ENCODE measurements at places on chromosomes 7 and 10. TPM values are rescaled to one million over a fixed set of nuclear protein-coding genes. Genes with fewer than 3 reads are reported as not detected.

The CDC14C gene
- not detected for total RNA-seq

The ZNF138 gene
- 26.5 TPM for total RNA-seq

DNA sequence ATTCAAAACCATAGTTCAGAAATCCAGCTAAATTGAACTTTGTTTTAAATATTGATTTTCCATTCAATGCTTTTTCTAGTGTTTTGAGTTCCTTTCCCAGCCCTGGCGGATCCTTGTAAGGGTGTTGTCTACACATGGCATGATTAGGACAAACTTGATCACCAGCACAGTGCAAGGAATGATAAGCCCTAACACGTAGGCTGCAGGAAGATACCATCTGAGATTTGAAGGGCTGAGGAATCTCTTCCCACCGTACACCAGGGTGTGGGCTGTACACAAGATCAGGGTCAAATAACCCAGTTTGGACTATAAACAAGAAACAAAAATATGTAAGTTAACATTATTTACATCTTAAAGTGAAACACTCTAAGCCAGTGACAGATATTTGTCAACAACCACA is 27.4 kb downstream of the STEAP4 start:
- no peak overlapping the region for H3K4me3 ChIP-seq
- DNase-seq = no peak
- H3K4me1 ChIP-seq = no peaks in the 10 kb centered on the region
- no peaks in the 10 kb centered on the region for H3K27me3 ChIP-seq

DNA sequence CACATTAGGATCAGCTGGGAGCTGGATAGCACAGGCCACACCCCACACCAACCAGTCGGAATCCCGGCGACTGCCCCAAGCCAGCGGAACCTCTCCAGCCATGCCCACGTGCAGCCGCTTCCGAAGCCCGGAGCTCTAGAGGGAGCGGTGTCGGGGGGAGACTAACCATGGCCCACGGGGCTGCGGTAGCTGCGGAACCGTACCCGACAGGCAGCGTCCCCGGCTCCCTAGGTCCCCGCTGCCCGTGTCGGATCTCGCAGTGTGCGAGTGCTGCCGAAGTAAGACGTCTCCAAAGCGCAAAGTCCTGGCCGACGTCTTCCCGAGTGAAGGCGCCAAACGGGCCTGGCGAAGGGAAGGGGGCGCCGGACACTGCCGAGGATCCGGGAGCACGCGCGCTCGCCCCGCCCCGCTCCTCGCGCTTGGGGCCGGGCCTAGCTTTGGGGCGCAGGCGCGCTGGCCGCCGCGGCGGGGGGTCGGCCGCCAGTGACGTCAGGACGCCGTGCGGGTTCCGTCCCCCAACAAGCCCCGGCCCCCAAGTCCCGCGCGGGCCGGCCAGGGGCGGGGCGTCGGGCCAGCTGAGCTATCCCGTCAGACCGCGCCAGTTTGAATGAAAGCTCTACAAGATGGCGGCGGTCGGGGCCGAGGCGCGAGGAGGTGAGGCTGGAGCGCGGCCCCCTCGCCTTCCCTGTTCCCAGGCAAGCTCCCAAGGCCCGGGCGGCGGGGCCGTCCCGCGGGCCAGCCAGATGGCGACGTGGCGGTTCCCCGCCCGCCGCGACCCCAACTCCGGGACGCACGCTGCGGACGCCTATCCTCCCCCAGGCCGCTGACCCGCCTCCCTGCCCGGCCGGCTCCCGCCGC is at the start of gene SUV39H2:
Gene SUV39H2, plus strand, starts transcription at position 601 of the 858 bp plus-strand sequence. Its CDS starts 23 bp downstream, at position 624.
- H3K36me3 ChIP-seq = no peaks in the 10 kb centered on the region
- no peak for DNase-seq
- H3K4me1 ChIP-seq = peaks cover 26% of the 10 kb centered on the region

DNA sequence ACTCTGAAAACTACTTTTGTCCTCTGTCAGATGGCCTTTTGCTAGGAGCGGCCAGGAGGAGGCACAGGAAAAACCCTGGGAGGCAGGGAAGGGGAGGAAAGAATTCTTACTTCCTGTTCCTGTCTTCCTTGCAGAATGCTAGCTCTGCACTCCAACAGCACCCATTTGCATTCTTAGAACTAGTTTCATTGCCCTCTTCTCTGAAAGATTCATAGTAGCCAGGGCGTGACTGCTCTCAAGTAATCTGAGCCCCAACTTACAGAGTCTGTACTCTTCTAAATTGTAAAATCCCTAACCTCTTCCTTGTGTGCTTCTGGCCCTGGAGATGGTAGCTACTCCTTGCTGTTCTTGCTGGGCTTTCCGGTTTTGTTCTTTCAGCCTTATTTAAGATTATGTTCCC is 75.3 kb upstream of the STEAP1 start:
- H3K27me3 ChIP-seq = no peaks in the 10 kb centered on the region
- DNase-seq = no peak
- no peak overlapping the region for H3K27ac ChIP-seq
- H3K4me1 ChIP-seq = no peaks in the 10 kb centered on the region
- H3K4me3 ChIP-seq = no peak overlapping the region

GRCh38 chr10:98299341-98299740 is 31.3 kb upstream of the LOXL4 start:
- no peaks in the 10 kb centered on the region for H3K27me3 ChIP-seq
- no peaks in the 10 kb centered on the region for H3K36me3 ChIP-seq
- peaks cover 10% of the 10 kb centered on the region for H3K4me1 ChIP-seq
- no peak overlapping the region for H3K4me3 ChIP-seq
- no peak for DNase-seq

DNA sequence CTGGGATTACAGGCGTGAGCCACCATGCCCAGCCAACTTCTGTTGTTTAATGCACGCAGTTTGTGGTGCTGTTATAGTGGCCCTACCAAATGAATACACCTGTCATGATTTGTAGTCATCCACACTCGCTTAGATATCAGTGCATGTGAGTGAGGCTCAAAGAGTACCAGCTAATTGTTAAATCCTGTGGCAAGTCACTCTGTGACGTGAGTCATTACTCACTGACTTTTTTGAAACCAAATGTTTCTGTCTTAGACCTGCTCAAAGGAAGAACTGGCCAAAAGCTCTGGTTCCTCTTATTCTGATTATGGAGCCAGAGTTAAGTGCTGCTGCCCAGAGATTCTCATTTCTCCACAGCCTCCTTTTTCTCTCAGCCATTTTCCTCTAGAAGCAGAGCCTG is 109.4 kb downstream of the PRKAG2 start:
- no peak overlapping the region for H3K4me3 ChIP-seq
- no peaks in the 10 kb centered on the region for H3K27me3 ChIP-seq
- H3K27ac ChIP-seq = no peak overlapping the region
- no peak for DNase-seq

DNA sequence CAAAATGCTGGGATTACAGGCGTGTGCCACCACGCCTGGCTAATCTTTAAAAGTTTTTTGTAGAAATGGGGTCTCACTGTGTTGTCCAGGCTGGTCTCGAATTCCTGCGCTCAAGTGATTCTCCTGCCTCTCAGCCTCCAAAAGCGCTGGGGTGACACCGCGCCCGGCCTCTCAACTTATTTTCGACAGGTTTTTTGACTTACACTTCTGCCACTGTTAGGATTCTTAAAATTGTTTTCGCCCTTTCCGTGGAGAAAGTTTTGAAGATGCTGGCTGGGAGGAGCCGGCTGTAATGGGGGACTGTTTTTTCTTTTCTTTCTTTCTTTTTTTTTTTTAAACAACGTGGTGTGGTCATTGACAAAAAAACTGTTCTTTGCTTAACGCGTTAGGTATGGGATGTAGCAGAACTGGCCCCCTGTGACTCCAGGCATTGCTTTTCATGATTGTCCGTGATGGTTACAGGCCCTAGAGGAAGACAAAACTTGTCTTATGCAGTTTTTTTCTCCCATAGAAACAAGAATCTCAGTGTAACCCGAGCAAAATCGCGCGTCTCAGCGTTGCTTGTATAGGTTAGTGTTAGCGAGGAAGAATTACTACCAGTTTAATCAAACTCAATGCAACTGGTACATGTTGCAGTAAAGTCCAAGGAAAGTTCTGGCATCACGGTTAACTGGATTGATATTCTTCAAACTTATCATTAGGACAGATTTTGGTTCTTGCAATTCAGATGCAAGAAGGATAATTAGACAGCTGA is 72.2 kb downstream of the DAGLB start:
- H3K27me3 ChIP-seq = no peaks in the 10 kb centered on the region
- peaks cover 42% of the 10 kb centered on the region for H3K4me1 ChIP-seq
- no peak for DNase-seq

- H3K4me1 ChIP-seq = peaks cover 52% of the 10 kb centered on the region
- H3K27me3 ChIP-seq = no peaks in the 10 kb centered on the region
- no peaks in the 10 kb centered on the region for H3K36me3 ChIP-seq
- no peak for DNase-seq
These were observed 317.5 kb downstream of the CXCL12 start for GRCh38 chr10:44067432-44067831.

- no peaks in the 10 kb centered on the region for H3K27me3 ChIP-seq
- no peak overlapping the region for H3K27ac ChIP-seq
- H3K4me3 ChIP-seq = no peak overlapping the region
These were observed 595.0 kb downstream of the GRM8 start for GRCh38 chr7:126657599-126658358.

- H3K27me3 ChIP-seq = no peaks in the 10 kb centered on the region
- H3K4me1 ChIP-seq = no peaks in the 10 kb centered on the region
- H3K36me3 ChIP-seq = no peaks in the 10 kb centered on the region
These were observed 46.6 kb upstream of the VOPP1 start for GRCh38 chr7:55618913-55619312.

GRCh38 chr10:2908851-2909630 is 158.3 kb upstream of the PFKP start:
- no peaks in the 10 kb centered on the region for H3K36me3 ChIP-seq
- no peaks in the 10 kb centered on the region for H3K27me3 ChIP-seq
- H3K27ac ChIP-seq = no peak overlapping the region
- DNase-seq = no peak

GRCh38 chr10:56782503-56782902 is 421.4 kb upstream of the ZWINT start:
- H3K27me3 ChIP-seq = no peaks in the 10 kb centered on the region
- H3K27ac ChIP-seq = no peak overlapping the region
- H3K36me3 ChIP-seq = no peaks in the 10 kb centered on the region
- no peaks in the 10 kb centered on the region for H3K4me1 ChIP-seq

DNA sequence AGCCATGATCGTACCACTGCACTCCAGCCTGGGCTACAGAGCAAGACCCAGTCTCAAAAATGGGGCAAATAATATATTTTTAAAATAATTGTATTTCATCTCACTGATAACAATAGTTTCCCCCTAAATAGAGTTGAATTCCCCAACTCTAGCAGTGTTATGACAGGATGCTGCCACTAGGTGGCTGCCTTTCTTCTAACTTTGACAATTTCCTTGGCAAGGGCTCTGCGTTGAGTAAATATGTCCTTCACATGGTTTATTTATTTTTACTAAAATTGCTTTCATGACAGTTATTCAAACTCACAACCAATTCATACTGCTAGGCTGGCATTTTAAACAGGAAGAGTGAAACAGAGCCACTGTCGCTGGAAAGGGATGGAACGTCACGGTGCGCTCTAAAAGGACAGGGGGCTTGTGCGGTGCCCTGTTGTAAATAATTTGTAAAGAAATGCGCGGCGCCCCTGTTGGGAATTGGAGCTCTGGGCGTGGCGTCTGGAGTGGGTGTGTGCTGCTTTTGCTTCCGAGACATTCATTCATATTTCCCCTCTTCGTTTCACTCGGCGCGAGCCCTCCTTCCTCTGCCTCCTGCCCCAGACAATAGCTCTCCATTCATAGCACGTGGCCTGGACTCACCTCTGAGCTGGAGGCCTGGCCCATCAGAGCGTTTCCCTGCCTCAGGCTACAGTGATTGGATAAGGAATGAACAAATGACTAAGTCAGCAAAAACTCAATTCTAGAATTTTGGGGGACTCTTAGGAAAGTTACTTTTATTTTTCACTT is 20.5 kb upstream of the PITRM1 start:
- no peaks in the 10 kb centered on the region for H3K36me3 ChIP-seq
- DNase-seq = peak; percentile 85
- peak overlapping the region; percentile 59 for H3K27ac ChIP-seq
- H3K27me3 ChIP-seq = no peaks in the 10 kb centered on the region
- H3K4me1 ChIP-seq = peaks cover 13% of the 10 kb centered on the region
- peak overlapping the region; percentile 26 for H3K4me3 ChIP-seq

DNA sequence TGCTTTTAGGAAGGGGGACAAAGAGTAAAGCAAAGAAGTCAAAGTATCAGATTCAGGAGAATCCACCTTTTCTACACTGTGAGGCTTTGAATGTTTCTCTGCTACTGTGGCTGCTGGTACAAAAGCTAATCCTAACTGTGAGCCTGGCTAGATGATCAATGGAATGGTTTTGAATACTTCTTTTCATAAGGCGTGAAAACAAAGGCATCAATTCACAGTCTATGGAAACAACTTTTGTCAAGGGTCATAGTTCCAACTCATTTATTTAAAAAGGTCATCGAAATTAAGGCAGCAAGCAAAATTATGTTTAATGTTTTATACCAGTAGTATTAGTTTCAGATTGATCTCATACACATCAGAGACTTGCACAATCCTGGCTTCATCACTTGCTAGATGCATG is 118.1 kb downstream of the CTTNBP2 start:
- no peak overlapping the region for H3K4me3 ChIP-seq
- no peaks in the 10 kb centered on the region for H3K4me1 ChIP-seq
- no peak for DNase-seq
- H3K27me3 ChIP-seq = no peaks in the 10 kb centered on the region
- no peak overlapping the region for H3K27ac ChIP-seq

- peaks cover 22% of the 10 kb centered on the region for H3K36me3 ChIP-seq
- DNase-seq = no peak
- no peaks in the 10 kb centered on the region for H3K27me3 ChIP-seq
- no peak overlapping the region for H3K27ac ChIP-seq
These were observed 22.9 kb downstream of the PDGFA start for GRCh38 chr7:496528-497295.

DNA sequence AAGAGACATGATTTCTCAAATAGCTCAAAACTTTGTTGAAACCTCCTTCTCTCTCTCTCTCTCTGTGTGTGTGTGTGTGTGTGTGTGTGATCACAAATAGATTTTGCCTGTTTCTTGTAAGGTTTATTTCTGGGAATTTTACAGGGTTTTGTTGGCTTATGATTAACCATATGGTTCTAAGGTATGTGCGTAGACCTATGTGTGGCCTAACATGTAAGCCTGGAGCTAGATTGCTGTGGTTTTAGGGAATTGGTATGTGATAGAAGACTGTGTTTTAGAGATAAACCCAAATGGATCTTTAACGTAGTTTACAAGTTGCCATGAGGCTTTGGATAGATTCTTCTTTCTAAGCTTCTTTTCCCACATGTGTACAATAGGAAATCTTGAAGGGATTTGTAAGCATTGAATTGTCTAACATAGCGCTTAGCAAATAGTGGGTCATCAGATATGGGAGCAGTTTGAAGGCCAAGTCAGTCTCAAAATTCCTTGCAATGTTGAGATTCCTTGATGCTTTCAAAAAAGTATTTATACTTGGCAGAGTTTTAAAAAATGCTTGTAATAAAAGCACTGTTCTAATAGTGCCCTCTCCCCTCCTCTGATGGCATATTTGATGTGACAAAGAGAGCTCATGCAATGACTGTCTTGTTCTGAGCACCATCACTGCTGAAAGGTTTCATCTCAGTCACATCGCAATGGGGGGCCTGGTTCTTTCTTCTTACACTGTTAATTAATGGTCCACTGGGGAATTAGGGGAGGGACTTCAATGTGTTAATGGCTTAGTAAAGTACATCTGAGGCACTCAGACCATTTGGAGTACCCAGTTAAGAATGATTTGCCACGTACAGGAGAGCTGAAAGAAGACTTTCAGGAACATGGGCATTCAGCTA is 118.2 kb downstream of the SNX10 start:
- H3K36me3 ChIP-seq = no peaks in the 10 kb centered on the region
- no peak for DNase-seq
- no peak overlapping the region for H3K27ac ChIP-seq
- H3K4me3 ChIP-seq = no peak overlapping the region
